ENCODE measurements at places on chromosomes 6 and 20.

DNA sequence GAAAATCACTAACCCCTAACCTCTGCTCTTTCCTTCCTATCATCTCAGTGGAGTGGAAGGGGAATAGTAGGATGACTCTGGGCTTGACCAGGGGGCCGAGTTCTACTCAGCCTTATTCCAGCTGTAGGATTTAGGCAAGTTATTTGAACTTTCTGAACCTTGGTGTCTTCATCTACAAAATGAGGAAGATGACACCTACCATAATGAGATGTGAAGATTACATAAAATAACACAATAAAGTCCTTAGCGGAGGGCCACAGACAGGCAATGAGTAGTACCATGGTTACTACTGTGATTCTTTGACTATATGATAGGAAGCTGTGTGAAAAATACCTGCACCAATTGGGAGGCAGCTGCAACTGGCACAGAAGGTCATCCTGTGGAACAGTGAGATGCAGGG lies 53.6 kb upstream of the PIM1 start:
- no peak for DNase-seq

GRCh38 chr6:40804905-40805304 lies 217.7 kb upstream of the LRFN2 start:
- DNase-seq, result no peak

DNA sequence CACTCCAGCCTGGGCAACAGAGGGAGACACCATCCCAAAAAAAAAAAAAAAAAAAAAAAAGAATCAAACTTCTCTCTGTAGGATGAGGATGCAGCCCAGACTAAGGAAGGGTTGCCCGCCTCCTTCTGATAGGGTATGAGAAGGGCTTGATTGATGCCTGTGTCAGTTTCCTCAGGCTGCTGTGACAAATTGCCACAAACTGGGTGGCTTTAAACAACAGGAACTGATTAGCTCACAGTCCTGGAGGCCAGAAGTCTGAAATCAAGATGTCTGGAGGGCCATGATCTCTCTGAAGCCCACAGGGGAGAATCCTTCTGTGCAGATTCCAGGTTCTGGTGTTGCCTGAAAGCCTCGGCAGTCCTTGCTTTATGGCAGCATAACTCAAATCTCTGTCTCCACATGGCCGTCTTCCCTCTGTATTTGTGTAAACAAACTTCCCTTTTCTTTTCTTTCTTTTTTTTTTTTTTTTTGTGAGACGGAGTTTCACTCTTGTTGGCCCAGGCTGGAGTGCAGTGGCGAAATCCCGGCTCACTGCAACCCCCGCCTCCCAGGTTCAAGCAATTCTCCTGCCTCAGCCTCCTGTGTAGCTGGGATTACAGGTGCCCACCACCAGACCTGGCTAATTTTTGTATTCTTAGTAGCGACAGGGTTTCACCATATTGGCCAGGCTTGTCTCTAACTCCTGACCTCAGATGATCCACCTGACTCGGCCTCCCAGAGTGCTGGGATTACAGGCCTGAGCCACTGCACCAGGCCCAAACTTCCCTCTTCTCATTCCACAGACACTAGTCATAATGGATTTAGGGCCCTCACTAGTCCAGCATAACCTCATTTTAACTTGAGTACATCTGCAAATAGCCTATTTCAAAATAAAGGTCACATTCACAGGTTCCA lies 11.2 kb upstream of the CDK19 start:
- no peak for DNase-seq

- DNase-seq, result no peak
Observed at GRCh38 chr6:111590209-111590980, 15.3 kb downstream of the TRAF3IP2 start.

GRCh38 chr6:168155193-168155592 lies 76.2 kb upstream of the FRMD1 start:
- no peak for DNase-seq

DNA sequence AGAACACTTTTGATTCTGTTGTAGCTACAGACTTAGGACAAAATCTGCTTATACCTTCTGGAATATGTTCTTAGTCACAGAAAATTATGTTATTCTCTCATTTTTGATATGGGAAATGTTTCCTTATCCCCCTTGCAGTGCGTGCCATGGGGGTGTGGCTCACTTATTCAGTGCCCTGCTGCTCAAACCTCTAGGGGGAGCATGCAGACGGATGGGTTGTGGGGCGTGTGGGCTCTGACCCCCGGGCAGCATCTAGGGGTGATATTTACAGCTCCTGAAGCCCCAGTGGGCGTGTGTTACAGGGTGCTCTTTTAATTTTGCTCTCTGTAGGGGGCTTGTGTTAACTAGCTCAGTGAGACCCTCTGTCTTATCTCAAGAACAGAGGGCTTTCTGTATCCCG lies 61.3 kb upstream of the FERMT1 start:
- no peak for DNase-seq

DNA sequence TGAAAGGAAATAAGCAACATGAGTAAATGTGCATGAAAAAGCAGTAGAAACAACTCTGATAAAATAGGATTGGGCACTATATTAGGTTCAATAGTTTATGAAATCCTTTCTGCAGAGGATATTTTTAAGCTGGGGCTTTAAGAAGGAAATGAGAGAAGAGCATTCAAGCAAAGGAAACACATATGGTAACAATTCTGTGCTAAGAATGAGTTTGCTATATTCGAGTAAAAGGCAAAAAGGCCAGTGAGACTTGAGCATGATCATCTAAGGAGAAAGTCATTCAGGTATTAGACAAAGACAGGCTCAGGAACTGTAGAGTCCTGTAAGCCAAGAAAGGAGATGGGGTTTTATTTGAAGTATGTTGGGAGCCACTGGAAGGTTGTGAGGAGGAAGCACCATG lies 387.1 kb upstream of the FLRT3 start:
- DNase-seq, result no peak

- no peak for DNase-seq
Observed at GRCh38 chr20:4869290-4870193, 131.8 kb downstream of the SLC23A2 start.

DNA sequence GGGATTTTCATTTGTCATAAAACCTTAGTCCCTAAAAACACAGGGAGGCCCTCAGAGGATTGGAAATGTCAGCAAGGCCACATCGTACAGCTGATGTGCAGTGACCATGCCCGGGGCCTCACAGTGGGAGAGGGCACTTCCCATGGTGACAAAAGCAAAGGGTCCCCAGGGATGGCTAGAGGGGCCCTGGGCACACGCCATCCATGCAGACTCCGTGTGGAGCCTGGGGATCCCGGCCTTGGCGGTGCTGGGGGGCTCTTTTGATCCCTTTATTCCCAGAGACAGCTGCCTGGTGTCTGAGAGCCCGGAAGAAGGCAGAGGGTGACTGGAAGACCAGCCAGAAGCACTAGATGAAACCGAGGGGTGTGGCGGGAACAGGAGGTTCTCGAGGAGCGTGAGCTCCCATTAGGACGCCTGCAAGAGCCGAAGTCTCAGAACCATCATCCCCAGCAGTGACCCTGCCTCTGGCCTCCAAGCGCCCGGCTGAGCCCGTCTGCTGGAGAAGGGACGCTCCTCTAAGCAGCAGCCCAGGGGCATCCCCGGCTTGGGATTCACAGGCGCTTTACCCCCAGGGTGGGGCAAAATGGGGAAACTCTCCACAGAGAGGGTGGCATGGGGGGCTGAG lies 49.1 kb upstream of the FRMD1 start:
- no peak for DNase-seq

- no peak for DNase-seq
Observed at GRCh38 chr20:9794831-9795230, 44.0 kb downstream of the PAK5 start.

GRCh38 chr20:51014797-51015722 lies 7.8 kb downstream of the KCNG1 start:
- no peak for DNase-seq

Data from iPS DF 6.9 (cell line).